ENCODE measurements at places on chromosomes 3 and 15. TPM values are rescaled to one million over a fixed set of nuclear protein-coding genes. Genes with fewer than 3 reads are reported as not detected.

The ROPN1 gene
- not detected for total RNA-seq

The PRTG gene
- total RNA-seq, result 10.8 TPM

The CAMK1 gene
- total RNA-seq, result 16.7 TPM

The PRRT3 gene
- 1.9 TPM for total RNA-seq

The PCBP4 gene
- 14.2 TPM for total RNA-seq

The CCDC54 gene
- not detected for total RNA-seq

The PLSCR5 gene
- not detected for total RNA-seq

The SI gene
- not detected for total RNA-seq
